ELF-1 (cell line): ENCODE measurements at places on chromosomes 11 and 22.
A peak's percentile ranks its signal among the peaks of the same experiment; 100 is the strongest.

DNA sequence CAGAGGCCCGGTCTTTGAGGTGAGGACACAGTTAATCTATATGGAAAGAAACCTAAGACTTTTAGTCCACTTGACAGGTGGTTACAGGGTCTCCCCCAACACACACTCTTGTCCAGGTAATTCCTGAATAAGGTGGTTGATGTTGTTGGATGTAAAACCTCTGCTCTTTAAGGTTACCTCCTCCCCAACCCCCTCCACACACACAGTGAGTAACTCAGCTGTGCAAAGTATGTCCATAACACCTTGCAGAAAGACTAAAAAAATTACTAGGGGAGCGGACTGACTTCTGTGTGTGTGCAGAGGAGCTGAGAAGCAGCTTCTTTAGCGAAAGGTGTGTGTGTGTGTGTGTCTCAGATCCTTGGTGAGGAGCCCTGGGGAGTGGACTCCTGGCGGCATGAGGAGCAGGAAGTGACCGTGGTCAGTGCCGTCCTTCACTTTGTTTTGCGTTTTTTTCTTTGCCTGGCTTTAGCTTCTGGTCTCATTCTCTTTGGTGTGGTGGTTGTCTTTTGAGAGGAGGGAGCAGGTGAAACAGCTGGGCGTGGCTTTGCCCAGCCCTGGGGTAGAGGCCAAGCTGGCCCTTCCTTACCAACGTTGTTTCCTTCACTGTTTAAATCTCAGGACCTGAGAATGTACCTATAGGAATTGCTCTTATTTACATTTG lies 1.7 kb downstream of the ZBED4 start:
- DNase-seq, result peak; percentile 31

- peak; percentile 89 for DNase-seq
These were observed 7.4 kb downstream of the DUSP8 start for GRCh38 chr11:1564535-1565172.

DNA sequence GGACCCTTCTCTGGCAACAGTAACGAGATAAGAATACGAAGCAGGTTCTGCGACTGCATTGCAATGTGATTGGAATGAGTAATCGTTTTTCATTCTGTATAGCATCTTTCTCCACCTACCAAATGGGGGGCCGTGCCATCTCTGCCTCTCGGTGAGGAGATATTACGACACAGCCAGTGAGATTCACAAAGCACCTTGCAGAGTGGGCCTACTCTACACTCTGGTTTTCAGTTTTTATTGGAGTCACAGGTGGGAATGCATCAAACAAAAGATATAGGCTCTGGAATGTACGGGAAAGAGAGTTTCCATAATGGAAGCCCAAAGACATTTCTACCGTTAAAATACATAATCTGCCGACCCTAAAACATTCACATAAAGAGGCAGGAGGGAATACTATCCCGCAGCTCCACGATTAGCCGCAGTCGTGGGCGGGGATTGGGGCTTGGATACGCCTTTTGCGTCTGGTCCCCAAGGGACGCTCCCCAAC lies 423 bp upstream of the RTN3 start:
- DNase-seq, result no peak

- DNase-seq, result peak; percentile 85
These were observed 415.2 kb downstream of the TENM4 start for GRCh38 chr11:79025622-79026021.

DNA sequence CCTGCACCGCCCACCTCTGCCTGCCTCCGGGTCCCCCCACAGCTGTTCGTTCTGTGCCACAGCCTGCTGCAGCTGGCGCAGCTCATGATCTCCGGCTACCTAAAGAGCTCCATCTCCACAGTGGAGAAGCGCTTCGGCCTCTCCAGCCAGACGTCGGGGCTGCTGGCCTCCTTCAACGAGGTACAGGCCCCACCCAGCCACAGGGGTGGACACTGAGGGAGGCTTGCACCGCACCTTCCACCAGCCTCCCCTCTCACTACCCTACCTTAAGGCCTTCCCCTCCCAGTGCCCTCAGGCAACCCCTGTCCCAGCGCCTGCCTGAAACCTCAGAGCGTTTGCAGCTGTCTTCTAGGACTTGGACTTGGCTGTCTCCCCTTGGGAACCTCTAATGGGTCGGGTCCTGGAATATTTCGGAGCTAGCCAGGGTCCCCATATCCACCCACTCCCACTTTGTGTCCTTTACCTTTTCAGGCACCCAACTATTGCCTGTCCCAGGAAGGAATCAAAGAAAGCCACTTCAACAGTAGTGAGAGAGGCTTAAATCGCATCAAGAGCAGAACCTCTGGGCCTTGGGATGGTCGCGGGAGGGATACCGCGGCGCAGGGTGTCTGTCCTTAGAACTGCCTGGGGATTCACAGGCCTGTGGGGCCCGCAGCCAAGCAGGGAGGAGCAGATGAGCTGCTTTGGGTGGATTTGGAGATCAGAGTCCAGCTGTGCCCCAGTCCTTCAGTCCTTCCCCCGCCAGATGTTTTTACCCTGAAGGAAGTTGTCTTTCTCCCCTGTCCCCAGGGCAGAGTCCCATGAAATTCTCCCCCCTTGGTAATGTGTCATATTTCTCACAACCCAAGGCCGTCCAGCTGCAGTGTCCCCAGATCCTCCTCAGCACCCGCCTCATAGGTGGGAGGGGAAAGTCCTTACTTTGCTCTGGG lies 13.3 kb downstream of the SLCO2B1 start:
- no peak for DNase-seq

DNA sequence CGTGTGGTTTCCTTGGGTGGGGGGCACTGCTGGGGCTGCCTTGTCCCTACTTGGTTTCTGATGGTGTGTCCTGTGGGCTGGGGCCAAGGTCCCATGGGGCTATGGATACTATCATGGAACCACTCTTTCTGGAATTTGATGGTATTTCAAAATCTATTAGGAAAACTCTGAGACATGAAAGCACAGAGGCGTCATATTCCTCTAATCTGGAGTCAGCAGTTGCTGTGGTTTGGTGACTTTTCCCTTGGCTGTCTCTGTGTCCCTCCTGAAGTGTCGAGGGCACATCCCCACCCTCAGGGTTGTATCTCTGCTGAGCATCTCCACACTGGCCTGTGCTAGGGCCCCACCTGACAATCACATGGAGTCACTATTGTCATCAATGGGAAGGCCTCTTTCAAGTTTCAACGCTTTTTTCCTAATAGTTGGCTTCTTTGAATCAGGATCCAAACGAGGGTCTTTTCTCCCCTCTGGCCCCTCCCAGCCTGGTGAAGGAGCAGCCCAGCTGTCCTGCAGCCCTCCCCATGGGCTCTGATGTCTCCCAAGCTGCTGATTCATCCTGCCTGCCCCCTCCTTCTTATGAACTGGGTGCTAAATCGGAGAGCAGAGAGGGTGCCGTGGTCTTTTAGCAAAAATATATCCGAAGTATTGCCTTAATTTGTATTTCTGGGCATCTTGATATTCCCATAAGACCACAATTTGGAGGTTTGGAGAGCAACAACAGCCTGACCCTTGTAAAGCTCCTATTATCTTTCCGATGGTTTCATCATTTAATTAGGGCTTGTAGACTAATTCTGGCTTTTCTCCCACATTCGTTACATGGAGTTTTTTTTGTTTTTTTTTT lies 38.5 kb downstream of the MED15 start:
- no peak for DNase-seq

DNA sequence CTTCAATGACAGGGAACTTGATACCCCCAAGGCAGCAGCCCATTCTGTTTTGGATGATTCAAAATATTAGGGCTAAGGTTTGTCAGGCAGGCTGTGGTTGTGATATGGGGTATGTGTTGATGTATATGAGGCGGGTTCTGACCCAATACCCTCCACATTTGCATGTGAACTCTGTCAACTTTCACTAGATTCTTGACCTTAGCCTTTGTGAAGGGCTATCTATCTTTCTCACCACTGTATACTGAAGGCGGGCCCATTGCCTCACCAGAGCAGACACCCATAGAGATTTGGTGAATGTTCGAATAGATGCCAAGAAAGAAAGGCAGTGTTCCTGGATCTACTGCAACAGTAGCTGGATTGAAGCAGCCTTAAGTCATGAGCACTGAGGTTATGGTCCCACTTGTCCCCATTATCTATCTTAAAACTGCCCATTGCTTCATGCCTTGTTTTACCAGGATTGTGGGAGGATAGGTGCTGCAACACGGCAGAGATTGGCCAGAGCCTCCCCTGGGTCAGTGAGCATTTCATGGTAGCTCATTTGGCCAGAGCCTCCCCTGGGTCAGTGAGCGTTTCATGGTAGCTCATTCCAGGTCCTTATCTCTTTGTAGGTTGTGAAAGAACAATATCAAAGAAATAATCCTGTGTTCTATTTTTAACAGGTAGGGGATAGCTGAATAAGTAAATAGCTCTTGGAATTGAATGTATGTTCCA lies 399.6 kb downstream of the TMEM135 start:
- no peak for DNase-seq

- no peak for DNase-seq
These were observed 37.4 kb upstream of the TP53I11 start for GRCh38 chr11:44988111-44988510.

- DNase-seq, result no peak
These were observed 107.3 kb upstream of the BDNF start for GRCh38 chr11:27807596-27807995.

DNA sequence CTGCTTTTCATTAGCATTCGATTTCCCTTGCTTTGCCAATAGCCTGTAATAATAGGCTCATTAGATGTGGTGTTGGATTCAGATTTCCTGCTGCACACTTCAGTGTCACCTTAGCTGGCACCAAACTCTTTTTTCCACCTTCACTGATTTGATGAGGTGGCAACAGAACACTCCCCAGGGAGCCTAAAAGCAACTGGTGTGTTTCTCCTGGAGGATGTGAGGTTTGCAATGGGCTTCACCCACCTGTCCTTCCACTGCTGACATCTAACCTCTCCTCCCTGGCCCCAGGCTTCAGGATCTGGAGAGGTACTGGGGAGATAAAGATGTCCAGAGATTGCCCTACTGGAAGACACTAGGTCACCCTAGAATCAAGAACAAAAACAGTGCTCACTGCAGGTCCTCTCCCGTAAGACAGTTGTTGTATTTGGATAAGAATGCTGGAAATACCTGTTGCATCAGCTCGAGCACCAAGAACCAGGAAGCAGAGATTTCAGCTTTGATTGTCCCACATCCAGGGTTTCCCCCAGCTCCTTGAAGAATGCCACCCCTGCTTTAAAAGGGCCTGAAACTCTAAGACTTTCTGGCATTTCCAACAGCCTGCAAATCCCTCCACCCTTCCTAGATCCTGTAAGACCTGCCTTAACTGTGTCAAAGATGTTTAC lies 96.9 kb downstream of the SLC1A2 start:
- DNase-seq, result no peak

DNA sequence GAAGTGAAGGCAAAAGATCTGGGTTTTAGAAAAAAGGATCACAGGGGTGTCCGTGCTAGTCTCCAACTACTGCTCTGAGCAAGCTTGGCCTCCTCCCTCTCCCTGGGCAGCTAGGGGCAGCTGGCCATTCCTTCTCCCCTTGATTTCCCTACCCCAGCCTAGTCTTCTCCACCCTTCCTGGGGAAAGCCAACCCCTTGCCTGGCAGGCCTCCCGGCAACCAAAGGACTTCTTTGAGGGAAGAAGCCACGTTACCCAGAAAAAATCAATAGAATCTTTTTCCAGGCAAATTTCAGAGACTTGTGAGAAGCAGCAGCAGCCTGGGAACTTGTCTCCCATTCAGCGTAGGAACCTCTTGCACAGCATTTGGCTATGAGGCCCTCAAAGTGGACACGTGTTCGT lies 91.5 kb downstream of the MIAT start:
- no peak for DNase-seq

- DNase-seq, result no peak
These were observed 496.4 kb downstream of the BRD1 start for GRCh38 chr22:49331223-49331815.

- DNase-seq, result peak; percentile 88
These were observed 99.9 kb upstream of the FGF3 start for GRCh38 chr11:69918938-69919650.
